ENCODE measurements at places on chromosomes 5 and 9.

GRCh38 chr5:58458141-58458742 lies 1.6 kb downstream of the PLK2 start:
- H3K4me3 ChIP-seq: peak overlapping the region; percentile 88
- no peaks in the 10 kb centered on the region for H3K36me3 ChIP-seq
- H3K27ac ChIP-seq: peak overlapping the region; percentile 87
- peaks cover 22% of the 10 kb centered on the region for H3K4me1 ChIP-seq
- peaks cover 15% of the 10 kb centered on the region for H3K27me3 ChIP-seq

GRCh38 chr5:149581192-149581861 lies at the start of gene ARHGEF37:
ARHGEF37 (plus strand) TSS chr5:149581498; CDS start chr5:149597770, 16,272 bp downstream.
- DNase-seq: peak; percentile 60
- H3K4me1 ChIP-seq: peaks cover 41% of the 10 kb centered on the region
- H3K27ac ChIP-seq: peak within 1 kb of the TSS; percentile 65
- H3K36me3 ChIP-seq: peaks cover 2% of the 10 kb centered on the region

DNA sequence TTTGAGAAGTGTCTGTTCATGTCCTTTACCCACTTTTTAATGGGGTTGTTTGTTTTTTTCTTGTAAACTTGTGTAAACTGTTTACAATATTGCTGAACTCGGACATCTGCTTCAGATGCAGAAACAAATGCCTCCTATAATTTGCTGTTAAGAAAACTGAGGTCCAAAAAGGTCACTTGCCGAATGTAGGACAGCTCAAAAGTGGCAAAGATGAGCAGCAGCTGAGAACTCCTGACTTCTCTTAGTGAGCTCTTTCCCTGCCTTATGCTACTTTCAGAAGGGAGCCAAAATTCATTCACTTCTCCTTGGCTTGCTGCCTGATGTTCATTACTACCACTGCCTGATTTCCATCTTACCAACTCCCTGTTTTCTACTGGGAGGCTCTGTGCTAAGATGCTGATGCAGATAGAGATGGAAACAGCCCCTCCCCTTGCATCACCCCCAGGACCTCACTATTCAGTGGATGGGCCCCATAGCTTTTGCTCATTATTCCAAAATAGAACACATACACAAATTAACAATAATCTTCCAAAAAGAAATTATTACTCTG lies 60.1 kb downstream of the SEMA6A start:
- H3K4me3 ChIP-seq: no peak overlapping the region
- H3K36me3 ChIP-seq: no peaks in the 10 kb centered on the region
- no peaks in the 10 kb centered on the region for H3K27me3 ChIP-seq
- no peaks in the 10 kb centered on the region for H3K4me1 ChIP-seq

DNA sequence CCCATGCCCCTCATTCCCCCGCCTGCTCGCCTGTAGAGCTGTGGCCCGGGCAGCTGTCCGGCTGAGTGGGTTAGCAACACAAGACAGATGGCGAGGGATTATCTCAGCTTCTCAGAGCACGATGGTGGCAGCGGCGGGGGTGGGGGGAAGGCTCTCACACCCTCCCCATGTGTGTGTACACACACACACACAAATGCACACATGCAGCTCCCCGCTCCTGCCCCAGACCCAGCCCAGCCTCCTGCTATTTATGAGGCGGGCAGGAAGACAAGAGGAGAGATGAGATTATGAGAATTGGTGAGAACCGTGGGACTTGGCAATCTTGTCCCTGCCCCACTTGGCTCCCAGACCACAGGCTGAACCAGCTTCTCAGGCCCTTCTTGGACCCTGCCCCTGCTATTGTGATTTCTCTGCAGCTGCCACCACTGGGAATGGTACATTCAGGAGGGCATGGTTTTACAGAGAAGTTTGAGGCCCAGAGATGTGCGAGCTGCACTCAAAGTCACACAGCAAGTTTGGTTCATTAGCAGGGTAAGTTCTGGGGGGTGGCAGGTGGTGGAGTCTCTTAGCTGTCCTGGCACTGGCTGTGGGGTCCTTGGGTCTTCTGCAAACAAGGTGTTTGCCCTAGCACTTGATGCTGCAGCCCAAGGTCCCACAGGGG lies 51.0 kb upstream of the PSD2 start:
- DNase-seq: no peak
- H3K27ac ChIP-seq: no peak overlapping the region
- peaks cover 38% of the 10 kb centered on the region for H3K4me1 ChIP-seq

DNA sequence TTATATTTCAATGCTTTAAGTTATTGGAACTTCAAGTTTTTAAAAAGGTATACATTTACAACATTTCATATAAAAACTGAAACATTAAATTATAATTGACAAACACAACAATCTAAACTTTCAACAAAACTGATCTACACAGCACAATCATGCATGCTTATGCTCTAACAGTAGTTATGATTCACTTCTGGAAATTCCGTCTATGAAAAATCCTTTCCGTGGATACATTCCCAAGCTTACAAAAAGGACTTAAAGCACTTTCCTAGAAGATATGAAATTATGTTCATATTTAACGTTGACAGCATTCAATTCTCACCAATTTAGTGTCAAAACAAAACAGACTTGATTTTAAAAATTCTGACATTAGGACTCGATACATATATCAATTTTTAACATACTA lies 3.7 kb downstream of the HNRNPH1 start:
- H3K36me3 ChIP-seq: peaks cover 45% of the 10 kb centered on the region
- DNase-seq: no peak
- H3K27me3 ChIP-seq: no peaks in the 10 kb centered on the region
- peaks cover 83% of the 10 kb centered on the region for H3K4me1 ChIP-seq
- H3K4me3 ChIP-seq: peak overlapping the region; percentile 97

DNA sequence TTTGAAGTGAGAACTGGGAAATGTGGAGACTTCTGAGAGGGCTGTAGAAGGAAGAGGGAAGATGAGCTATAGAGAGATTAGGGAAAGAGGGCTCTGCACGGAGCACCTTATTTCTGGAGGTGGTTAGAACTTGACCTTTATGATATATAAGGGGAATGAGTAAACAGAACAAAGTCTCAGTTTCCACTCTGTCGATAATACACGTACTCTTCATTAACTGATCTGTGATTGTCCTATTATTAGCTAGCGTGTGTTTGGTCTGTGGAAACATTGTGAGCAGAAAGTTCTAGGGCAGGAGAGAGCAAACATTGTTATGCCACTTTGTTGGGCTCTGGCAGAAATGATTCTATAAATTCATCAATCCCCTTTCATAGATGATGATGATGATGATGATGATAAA lies 118.5 kb downstream of the UGCG start:
- no peak overlapping the region for H3K4me3 ChIP-seq
- no peak overlapping the region for H3K27ac ChIP-seq
- H3K36me3 ChIP-seq: no peaks in the 10 kb centered on the region
- peaks cover 34% of the 10 kb centered on the region for H3K27me3 ChIP-seq

- DNase-seq: no peak
- no peak overlapping the region for H3K4me3 ChIP-seq
- H3K36me3 ChIP-seq: no peaks in the 10 kb centered on the region
- no peak overlapping the region for H3K27ac ChIP-seq
- peaks cover 7% of the 10 kb centered on the region for H3K27me3 ChIP-seq
- H3K4me1 ChIP-seq: no peaks in the 10 kb centered on the region
Observed at GRCh38 chr9:135588886-135589595, 27.5 kb downstream of the PAEP start.

DNA sequence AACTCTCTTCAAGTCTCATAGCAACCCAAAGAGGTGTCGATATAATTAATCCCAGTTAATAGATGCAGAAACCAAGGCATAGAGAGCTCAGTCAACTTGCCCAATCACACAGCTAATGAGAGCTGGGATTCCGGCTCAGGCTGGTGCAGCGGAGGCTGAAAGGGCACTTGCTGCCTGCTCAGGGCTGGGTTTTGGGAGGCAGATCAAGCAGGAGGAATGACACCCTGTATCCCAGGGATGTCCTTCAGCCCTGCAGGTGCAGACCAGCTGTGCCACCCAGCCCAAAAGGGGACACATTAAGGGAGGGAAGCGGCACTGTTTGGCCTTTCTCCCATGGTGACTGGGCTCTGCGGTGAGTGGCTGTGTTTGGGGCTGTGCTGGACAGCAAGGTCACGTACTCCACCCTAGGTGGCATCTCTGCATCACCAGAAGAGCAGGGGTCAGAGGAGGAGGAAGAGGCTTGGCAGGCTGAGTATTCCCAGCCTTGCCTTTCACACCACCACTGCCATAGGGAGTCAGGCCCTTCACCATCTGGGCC lies 124.1 kb downstream of the MVB12B start:
- no peaks in the 10 kb centered on the region for H3K36me3 ChIP-seq
- H3K4me1 ChIP-seq: peaks cover 5% of the 10 kb centered on the region
- no peak for DNase-seq
- peaks cover 12% of the 10 kb centered on the region for H3K27me3 ChIP-seq
